CD4-positive, alpha-beta T cell treated with Interleukin-2 at 100 ng/mL for 4 hours (primary cell): ENCODE measurements at places on chromosomes 2 and 18.

DNA sequence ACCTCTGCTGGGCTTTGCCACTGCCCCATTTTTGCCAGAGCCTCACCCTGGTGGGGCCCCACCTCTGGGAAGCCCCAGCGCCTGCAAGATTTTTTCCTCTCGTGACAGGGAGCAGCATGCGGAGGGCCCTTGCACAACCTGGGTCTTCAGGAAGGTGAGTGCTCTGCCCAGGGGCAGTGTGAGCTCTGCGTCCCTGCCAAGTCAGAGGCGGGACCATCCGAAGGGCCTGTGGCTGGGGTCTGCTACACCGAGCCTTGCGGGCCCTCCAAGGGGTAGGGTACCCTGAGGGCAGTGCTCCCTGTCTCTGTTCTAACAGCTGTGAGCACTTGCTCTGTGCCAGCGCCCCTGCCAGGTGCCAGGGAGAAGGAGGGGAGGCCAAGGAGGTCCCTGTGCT, 5.8 kb upstream of the ODC1 start:
- no peak for DNase-seq

- no peak for DNase-seq
These were observed 10.0 kb downstream of the PROC start for GRCh38 chr2:127428057-127428814.

DNA sequence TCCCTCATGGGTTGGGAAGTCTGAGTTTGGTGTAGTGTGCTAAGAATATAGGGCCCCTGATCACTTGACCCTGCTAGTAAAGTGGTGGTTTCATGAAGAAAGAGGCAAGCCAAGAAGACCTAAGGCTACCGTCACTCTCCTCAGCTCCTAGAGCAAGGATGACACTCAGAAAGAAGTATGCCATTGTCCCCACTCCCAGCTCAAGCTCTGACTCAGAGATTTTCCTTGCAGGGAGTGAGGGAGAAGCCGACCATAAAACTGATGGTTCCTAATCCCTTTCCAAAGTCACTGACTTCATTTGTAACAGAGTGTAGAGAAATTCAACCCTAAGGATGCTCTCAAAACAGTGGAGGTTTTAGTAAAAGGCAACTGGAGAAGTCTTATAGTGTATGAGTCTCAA, 80.9 kb downstream of the ICA1L start:
- DNase-seq: no peak

GRCh38 chr18:75216911-75217689, 6.5 kb downstream of the TSHZ1 start:
- DNase-seq: no peak

DNA sequence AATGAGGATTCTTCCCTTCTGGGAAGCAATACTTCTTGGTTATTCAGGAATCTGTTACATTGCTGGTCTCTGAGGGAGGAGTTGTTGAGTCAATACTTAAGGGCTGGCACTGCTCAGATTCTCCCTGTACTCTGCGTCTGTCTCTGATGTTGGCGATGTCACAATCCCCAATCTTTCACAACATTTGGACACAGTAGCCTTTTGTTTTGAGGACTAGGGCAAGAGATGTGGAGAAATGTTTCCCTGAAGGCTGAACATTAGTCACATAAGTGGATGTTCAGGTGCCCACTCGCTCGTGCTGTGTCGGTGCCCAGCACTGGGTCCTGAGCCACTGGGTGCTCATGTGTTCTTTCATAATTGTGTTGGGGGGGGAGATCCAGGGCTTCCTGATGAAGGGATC, 55.0 kb downstream of the MAPK4 start:
- DNase-seq: no peak

GRCh38 chr2:112920923-112921532, 10.1 kb downstream of the IL37 start:
- DNase-seq: peak; percentile 25

DNA sequence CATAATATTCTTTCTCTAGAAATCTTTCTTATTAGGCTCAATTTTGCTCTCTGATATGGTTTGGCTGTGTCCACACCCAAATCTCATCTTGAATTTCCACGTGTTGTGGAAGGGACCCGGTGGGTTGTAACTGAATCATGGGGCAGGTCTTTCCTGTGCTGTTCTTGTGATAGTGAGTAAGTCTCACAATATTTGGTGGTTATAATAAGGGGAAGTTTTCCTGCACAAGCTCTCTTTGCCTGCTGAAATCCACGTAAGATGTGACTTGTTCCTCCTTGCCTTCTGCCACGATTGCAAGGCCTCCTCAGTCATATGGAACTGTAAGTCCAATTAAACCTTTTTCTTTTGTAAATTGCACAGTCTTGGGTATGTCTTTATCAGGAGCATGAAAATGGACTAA, 73.8 kb downstream of the CAVIN2 start:
- DNase-seq: no peak

DNA sequence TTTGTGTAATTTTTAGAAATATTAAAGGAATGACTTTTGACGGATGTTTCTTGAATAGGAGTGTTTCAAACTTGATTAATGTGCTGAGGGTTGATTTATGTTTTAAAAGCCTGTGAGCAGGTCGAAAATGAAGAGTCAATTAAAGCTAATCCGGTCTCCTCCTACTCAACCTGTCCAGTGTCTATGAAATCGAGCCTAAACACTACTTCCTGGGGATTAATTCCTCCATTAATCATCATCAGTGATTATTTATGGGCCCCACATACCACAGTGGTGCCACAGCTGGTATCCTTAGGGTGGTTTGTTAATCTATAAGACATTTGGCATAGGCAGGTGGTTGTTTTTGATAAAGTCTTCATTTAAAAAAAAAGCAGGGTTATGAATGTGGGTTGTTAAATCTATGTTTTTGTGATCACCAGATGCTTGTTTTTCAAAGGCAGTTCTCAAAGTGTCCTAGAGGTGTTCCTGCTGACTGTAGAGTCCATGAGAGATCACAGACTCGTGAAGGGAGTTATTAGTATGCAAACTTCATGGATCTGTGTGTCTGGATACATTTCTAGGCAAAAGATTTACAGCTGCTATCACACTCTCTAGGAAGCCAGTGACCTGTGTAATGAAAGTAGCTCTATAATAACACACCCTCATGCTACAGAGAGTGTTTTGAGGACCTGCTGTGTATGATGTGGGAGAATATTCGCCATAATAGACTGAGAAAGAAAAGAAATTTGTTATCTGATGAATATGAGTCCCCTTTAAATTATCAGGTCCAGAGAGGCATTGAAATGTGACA, 308.6 kb downstream of the AKAIN1 start:
- no peak for DNase-seq

DNA sequence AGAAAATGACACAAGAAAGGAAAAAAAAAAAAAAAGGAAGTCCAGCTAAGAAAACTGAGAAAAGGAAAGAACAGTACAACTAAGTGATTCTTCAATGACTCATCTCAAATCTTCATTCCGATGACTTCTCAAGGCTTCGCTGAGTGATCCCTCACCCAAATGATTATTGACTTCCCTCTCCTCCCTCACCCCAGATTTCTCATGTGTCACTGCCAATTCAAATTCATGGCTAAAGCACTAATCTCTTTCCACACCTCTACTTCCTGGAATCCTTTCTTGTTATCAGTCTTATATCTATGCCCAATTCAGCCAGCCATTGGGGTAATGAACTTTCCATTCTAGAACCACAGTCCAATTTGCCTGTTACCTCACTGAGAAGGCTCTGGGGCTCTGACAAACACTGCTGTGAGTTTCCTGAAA, 7.2 kb upstream of the ABCB11 start:
- no peak for DNase-seq

GRCh38 chr2:207399301-207399700, 130.5 kb upstream of the CREB1 start:
- no peak for DNase-seq
